Activated CD4-positive, CD25-positive, alpha-beta regulatory T cell treated with anti-CD3 and anti-CD28 coated beads, Interleukin-2, amount 50 U/mL, for 24 hours (primary cell): ENCODE measurements at places on chromosomes 5 and 9.

DNA sequence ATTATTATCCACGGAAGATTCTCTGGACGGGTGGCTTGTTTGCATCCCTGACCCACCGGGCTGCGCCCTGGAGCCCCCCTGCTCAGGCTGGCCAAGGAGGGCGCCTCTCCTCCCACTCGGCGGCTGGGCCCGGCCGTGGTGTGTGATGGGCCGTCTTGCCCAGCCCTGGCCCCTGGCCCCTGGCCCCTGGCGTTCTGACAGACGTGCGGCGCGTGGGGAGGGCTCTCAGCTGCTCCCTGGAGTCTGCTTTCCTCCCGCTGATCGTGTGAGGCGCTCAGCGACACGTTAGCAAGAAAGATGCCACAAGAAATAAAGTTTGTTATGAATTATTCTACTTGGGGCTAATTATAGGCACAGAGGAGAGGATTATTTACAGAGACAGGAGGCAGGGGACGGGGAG is 33.3 kb downstream of the UNC5A start:
- ATAC-seq, result no peak

GRCh38 chr5:128825826-128826225 is 139.5 kb upstream of the SLC27A6 start:
- ATAC-seq, result no peak

DNA sequence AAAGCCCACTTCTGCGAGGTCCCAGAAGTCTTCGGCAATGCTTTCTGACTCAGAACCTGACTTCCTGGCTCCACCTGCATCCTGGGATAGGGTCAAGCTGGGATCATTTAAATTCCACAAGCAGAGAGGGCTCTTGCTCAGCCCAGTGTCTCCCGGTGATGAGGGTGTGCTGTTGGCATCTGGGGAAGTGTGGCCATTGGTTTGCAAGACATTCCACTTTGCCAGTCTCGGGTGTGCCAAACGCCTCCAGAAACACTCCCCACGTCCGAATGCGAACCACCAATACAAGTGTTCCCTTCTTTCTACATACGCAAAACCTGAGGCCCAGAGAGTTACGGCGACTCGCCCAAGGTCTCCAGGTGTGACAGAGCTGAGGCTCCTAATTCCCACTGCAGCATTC is 43.1 kb upstream of the FCN2 start:
- no peak for ATAC-seq

GRCh38 chr9:69485466-69485865 is 160.5 kb downstream of the ENTREP1 start:
- ATAC-seq, result no peak

GRCh38 chr9:124008303-124008693 is 3.3 kb upstream of the LHX2 start:
- ATAC-seq, result peak; percentile 51
